ENCODE measurements at places on chromosomes 12 and 14. TPM values are rescaled to one million over a fixed set of nuclear protein-coding genes. Genes with fewer than 3 reads are reported as not detected.

The CPNE6 gene
- 0.18 TPM for polyA plus RNA-seq

The CACNA2D4 gene
- polyA plus RNA-seq, result 1.9 TPM

The GRIP1 gene
- polyA plus RNA-seq, result 26.9 TPM

The MYO1A gene
- polyA plus RNA-seq, result 0.50 TPM

All from left kidney (tissue), 8 donors.